ENCODE measurements at places on chromosomes 2 and 18.

DNA sequence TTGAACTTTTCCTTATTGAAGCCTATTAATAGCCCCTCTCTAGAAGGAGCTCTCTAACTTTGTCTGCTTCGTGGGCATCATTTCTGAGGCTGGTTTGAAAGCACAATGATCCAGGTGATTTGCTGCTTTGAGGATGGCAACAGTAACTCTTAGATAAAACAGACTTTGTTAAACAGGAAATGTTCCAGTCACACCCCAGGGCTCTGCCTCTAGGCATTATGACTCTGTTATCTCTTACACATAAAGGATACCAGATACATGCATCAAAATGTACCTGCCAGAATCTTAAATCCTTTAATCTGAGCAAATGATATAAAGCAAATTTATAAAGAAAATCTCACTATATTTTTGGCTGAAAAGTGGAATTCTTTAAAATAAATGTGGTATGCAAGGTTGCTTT lies 52.3 kb downstream of the GAD1 start:
- H3K27ac ChIP-seq = no peak overlapping the region
- no peak overlapping the region for H3K4me3 ChIP-seq
- no peaks in the 10 kb centered on the region for H3K27me3 ChIP-seq
- DNase-seq = no peak

GRCh38 chr2:74406035-74406434 lies 15.4 kb downstream of the C2orf81 start:
- no peaks in the 10 kb centered on the region for H3K36me3 ChIP-seq
- no peak overlapping the region for H3K4me3 ChIP-seq
- H3K4me1 ChIP-seq = no peaks in the 10 kb centered on the region
- H3K27ac ChIP-seq = no peak overlapping the region
- no peaks in the 10 kb centered on the region for H3K27me3 ChIP-seq

DNA sequence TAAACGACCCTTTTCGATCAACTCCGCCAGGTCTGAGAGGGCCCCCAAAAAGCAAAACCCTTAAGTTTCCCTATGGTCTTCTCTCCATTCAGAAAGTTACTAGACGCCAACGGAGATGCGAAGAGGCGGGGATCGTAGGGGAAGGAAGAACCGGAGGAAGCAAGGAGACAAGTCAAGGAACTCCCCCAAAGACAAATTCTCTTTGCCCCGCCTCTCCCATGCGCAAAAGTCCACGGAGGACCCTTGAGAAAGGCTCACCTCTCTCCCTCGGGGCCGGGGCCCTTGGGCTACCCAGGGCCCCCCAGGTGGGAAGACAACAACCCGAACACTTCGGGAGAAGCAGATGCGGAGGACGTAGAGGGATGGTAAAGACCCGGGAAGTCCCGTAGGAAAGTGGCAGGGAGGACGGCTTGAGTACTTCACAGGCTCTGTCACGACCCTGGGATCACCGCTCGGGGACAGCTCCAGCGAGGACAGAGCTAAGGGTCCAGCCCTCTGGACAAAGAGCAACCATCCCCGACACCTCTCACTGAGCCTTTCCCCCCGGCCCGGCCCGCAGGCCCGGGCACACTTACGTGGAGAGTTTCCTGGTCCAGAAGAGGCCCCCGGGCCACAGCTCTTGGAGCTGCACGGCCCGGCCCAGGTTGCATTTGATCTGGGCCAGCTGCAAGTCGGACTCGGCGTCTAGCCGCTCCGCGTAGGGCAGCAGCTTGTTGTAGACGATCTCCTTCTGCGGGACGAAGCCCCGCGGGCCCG lies 647 bp downstream of the PSME4 start:
- H3K36me3 ChIP-seq = peaks cover 21% of the 10 kb centered on the region
- H3K4me3 ChIP-seq = peak overlapping the region; percentile 89
- H3K27me3 ChIP-seq = no peaks in the 10 kb centered on the region
- peaks cover 43% of the 10 kb centered on the region for H3K4me1 ChIP-seq

GRCh38 chr2:6863792-6864191 lies 1.9 kb downstream of the CMPK2 start:
- H3K4me3 ChIP-seq = no peak overlapping the region
- no peak for DNase-seq
- peaks cover 44% of the 10 kb centered on the region for H3K36me3 ChIP-seq
- H3K4me1 ChIP-seq = peaks cover 21% of the 10 kb centered on the region
- no peak overlapping the region for H3K27ac ChIP-seq

GRCh38 chr2:85988914-85989270 lies 100.1 kb upstream of the ST3GAL5 start:
- no peak overlapping the region for H3K4me3 ChIP-seq
- H3K36me3 ChIP-seq = no peaks in the 10 kb centered on the region
- no peak overlapping the region for H3K27ac ChIP-seq
- no peaks in the 10 kb centered on the region for H3K27me3 ChIP-seq

DNA sequence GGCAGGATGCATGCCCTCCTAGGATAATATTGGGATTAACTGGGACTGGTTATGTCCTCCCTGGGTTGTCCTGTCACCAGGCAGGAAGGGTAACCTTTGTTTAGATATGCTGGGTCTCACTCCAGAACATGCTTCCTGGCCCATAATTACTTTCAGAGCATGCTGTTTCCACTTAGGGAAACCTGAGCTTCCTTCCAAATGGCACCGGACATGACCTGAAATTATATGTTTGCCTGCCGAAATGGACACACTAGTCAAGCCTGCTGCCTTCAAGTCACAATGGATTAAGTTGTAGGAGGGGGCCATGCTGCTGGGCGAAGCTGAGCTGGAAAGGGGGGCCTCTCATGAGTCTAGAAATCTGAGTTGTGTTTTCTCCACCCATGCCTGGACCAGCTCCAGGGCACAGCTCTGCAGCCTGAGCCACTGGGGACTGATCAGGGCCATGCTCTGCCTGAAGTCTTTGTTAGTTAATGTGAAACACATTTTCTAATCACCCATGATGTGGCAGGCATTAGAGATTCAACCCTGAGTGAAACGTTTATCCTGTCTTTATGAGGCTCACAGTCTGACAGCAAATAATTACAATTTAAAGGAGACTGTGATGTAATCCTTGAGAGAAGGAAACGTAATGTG lies 273.3 kb downstream of the TNS1 start:
- peaks cover 11% of the 10 kb centered on the region for H3K4me1 ChIP-seq
- no peak overlapping the region for H3K27ac ChIP-seq
- no peak for DNase-seq
- H3K36me3 ChIP-seq = no peaks in the 10 kb centered on the region
- no peak overlapping the region for H3K4me3 ChIP-seq

All from activated T-cell treated with anti-CD3 and anti-CD28 coated beads, Interleukin-2, amount 50 U/mL, for 24 hours (primary cell).